ENCODE measurements at places on chromosomes 12 and 14.
A peak's percentile ranks its signal among the peaks of the same experiment; 100 is the strongest.

DNA sequence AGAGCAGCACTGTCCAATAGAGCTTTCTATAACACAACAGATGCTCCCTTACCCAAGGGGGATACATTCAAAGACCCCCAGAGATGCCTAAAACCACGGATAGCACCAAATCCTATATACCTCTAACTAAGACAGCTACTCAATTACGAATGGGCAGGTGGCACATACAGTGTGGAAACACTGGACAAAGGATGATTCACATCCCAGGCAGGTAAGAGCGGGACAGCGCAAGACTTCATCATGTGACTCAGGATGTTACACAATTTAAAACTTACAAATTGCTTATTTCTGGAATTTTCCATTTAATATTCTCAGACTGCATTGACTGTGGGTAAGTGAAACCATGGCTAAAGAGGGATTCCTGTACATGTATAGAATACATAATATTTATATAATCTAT lies 5.5 kb upstream of the HCFC2 start:
- no peak for DNase-seq

- DNase-seq, result no peak
Observed at GRCh38 chr14:49220492-49220891, 365.7 kb downstream of the RPS29 start.

DNA sequence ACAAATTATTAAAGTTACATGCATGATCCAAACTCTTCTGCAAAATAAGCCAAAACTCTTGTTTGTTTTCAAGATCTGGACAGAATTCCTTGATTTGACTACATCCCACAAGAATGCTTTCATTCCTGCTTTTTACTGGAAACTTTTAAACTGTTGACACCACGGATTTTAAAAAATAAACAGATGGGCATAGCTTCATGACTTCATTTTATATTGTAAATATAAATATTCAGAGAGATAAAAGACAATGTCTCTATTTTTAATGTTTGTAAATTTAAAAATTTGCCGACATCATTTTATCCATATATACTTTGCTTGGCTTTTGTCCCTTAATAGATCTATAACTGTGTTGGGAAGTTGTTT lies 134.3 kb upstream of the DCN start:
- no peak for DNase-seq

- DNase-seq, result no peak
Observed at GRCh38 chr14:72480464-72481243, 413.2 kb downstream of the DPF3 start.

GRCh38 chr12:25051656-25052195 lies 102.8 kb upstream of the BCAT1 start:
- DNase-seq, result peak; percentile 49

DNA sequence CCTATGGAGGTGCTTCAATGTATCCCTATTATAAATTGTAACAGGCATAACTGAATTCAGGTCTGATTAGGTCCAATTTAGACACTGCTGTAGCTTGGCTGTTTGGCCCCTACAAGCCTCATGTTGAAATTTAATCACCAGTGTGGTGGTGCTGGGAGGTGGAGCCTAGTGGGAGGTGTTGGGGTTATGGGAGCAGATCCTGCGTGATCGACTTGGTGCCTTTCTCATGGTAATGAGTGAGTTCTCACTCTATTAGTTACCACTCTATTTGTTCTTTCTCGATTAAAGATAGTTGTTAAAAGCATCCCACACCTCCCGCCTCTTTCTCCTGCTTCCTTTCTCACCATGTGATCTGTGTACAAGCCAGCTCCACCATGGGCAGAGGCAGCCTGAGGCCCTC lies 122.1 kb downstream of the FOXA1 start:
- no peak for DNase-seq

- no peak for DNase-seq
Observed at GRCh38 chr12:116217045-116217735, 60.3 kb downstream of the MED13L start.

GRCh38 chr12:106791531-106791930 lies 17.0 kb downstream of the RIC8B start:
- no peak for DNase-seq

GRCh38 chr14:97888331-97888730 lies 1091.1 kb downstream of the VRK1 start:
- DNase-seq, result no peak
